ENCODE measurements at places on chromosomes 6 and 20.

DNA sequence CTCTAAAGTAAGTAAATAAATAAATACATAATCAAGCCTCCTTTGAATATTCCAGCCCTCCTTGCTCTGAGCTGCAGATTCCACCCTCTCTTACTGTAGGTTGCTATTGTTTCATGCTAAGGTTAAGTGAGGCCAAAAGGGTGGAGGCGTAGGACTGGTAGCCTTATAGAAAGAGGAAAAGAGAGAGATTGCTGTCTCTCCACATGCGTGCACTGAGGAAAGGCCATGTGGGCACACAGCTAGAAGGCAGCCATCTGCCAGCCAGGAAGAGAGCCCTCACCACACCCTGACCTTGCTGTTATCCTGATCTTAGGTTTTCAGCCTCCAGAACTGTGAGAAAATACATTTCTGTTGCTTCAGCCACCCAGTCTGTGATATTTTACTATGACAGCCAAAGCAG is 87.4 kb upstream of the SHLD1 start:
- DNase-seq: no peak

DNA sequence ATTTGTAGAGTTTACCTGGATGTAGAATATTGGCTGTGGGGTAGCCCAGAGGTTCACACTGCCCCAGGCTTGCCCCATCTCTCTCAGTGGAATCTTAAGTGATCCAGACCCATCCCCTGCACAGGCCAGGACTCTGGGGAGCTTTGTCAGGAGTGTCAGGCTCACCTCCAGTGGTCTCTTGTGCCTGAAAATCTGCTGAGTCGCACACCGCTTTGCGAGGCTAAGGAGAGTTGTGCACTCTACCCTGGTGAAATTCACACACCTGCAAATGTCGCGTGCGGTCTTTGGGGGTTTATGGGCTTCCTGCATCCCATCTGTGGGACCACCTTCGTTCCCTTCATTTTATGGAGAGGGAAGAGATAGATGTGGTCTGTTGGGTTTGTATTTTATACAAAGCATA is 63.6 kb upstream of the KIF25 start:
- DNase-seq: no peak

DNA sequence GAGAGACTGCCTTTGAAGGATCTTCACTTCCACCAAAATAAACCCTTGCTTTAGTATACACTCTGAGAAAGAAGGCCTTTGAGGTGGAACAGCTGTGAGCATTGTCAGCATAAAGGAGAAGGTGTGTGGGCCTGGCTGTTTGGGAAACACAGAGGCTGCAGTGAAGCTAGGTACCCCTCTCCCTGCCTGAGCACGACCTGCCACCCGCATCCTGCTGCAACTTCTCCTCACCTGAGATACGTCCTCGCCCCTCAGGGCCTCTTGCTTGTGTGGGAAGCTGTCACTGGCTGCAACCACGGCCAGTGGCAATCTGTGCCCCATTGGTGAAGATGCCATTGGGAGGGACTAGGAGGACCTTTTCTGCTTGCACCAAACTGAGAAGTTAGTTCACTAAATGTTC is 307.9 kb downstream of the KIF16B start:
- DNase-seq: no peak

- no peak for DNase-seq
These were observed 44.2 kb downstream of the NCOA6 start for GRCh38 chr20:34781220-34781619.
